Esophagus muscularis mucosa (tissue), 4 donors: ENCODE measurements at places on chromosomes 5 and 9. TPM values are rescaled to one million over a fixed set of nuclear protein-coding genes. Genes with fewer than 3 reads are reported as not detected.

Gene C5orf58
- total RNA-seq, result not detected

Gene HRCT1
- total RNA-seq, result 53.0 TPM

Gene MYMK
- total RNA-seq, result not detected

Gene FST
- total RNA-seq, result 2.9 TPM

Gene HRH2
- total RNA-seq, result 3.1 TPM

Gene GABRB2
- 1.7 TPM for total RNA-seq

Gene FOXD4L5
- not detected for total RNA-seq

Gene C9
- not detected for total RNA-seq

Gene CYSRT1
- 0.40 TPM for total RNA-seq

Gene NREP
- total RNA-seq, result 8.9 TPM

Gene GRM6
- not detected for total RNA-seq

Gene SPINK1
- total RNA-seq, result not detected

Gene PLCXD3
- total RNA-seq, result 3.0 TPM

Gene TPPP
- 40.4 TPM for total RNA-seq

Gene CARTPT
- total RNA-seq, result 7.1 TPM

Gene OBP2B
- not detected for total RNA-seq

Gene ADRB2
- 4.2 TPM for total RNA-seq

Gene NEUROG1
- not detected for total RNA-seq

Gene RAB3C
- total RNA-seq, result 9.6 TPM

Gene NKD2
- total RNA-seq, result 6.5 TPM

Gene CCL21
- total RNA-seq, result 53.6 TPM

Gene NEURL1B
- 45.7 TPM for total RNA-seq

Gene DHFR
- 9.3 TPM for total RNA-seq

Gene SURF6
- total RNA-seq, result 31.9 TPM

Gene PHYHD1
- total RNA-seq, result 10.4 TPM

Gene SPATA31D4
- total RNA-seq, result not detected

Gene PTGDS
- 77.9 TPM for total RNA-seq

Gene SNX2
- total RNA-seq, result 79.3 TPM

Gene UBE2B
- total RNA-seq, result 44.1 TPM

Gene ADCY2
- 9.1 TPM for total RNA-seq

Gene N4BP3
- total RNA-seq, result 4.3 TPM

Gene ADAMTS13
- 1.5 TPM for total RNA-seq

Gene ANKRD18A
- 0.11 TPM for total RNA-seq

Gene ROPN1L
- total RNA-seq, result 0.63 TPM

Gene PFN3
- not detected for total RNA-seq

Gene F12
- total RNA-seq, result not detected

Gene CD72
- total RNA-seq, result not detected

Gene FOXD4L3
- not detected for total RNA-seq

Gene NMUR2
- not detected for total RNA-seq

Gene LHX3
- total RNA-seq, result not detected

Gene PCDHA1
- not detected for total RNA-seq

Gene PCDHGB4
- total RNA-seq, result 3.8 TPM

Gene CHSY3
- total RNA-seq, result 1.6 TPM

Gene SHC3
- 4.0 TPM for total RNA-seq

Gene NUP188
- total RNA-seq, result 32.3 TPM

Gene LEAP2
- total RNA-seq, result 0.23 TPM

Gene TLX3
- total RNA-seq, result not detected

Gene HMMR
- total RNA-seq, result 0.57 TPM

Gene ST6GALNAC4
- total RNA-seq, result 40.6 TPM

Gene MEIKIN
- not detected for total RNA-seq

Gene AJM1
- total RNA-seq, result 3.3 TPM

Gene CCDC183
- 0.65 TPM for total RNA-seq

Gene ZER1
- total RNA-seq, result 67.6 TPM
